ENCODE measurements at places on chromosomes 5 and 9. TPM values are rescaled to one million over a fixed set of nuclear protein-coding genes. Genes with fewer than 3 reads are reported as not detected.

RALGPS1 gene
- polyA plus RNA-seq, result 3.6 TPM

GRM6 gene
- 0.02 TPM for polyA plus RNA-seq

PSIP1 gene
- 116 TPM for polyA plus RNA-seq

P4HA2 gene
- polyA plus RNA-seq, result 13.2 TPM

MOB3B gene
- polyA plus RNA-seq, result 7.8 TPM

IFNA13 gene
- polyA plus RNA-seq, result 0.02 TPM

TRIM14 gene
- polyA plus RNA-seq, result 16.4 TPM

CRHBP gene
- 0.78 TPM for polyA plus RNA-seq

EQTN gene
- polyA plus RNA-seq, result 0.21 TPM

SLC23A1 gene
- 5.4 TPM for polyA plus RNA-seq

MUSK gene
- 0.02 TPM for polyA plus RNA-seq

CCL28 gene
- polyA plus RNA-seq, result 6.5 TPM

MELK gene
- polyA plus RNA-seq, result 3.4 TPM

ECPAS gene
- 21.3 TPM for polyA plus RNA-seq

PCDHGA6 gene
- 1.2 TPM for polyA plus RNA-seq
